ENCODE measurements at places on chromosomes 5 and 9.

- no peak for DNase-seq
These were observed 188.0 kb upstream of the GHR start for GRCh38 chr5:42235241-42235640.

DNA sequence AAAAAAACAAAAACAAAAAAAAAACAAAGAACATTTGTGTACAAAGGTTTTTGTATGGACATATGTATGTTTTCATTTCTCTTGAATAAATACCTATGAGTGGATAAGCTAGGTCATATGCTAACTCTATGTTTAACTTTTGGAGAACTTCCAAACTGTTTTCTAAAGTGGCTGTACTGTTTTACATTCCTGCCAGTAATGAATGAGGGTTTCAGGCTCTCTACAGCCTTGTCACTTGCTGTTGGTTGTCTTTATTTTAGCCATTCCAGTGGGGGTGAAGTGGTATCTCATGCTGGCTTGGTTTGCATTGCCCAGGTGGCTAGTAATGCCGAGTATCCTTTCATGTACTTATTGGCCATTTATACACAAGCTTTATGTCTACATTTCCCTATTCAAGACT lies 9.1 kb upstream of the TRIO start:
- DNase-seq, result no peak

- DNase-seq, result no peak
These were observed 180.6 kb downstream of the GABRG2 start for GRCh38 chr5:162248107-162248713.

GRCh38 chr5:75992753-75993152 lies 90.4 kb upstream of the SV2C start:
- DNase-seq, result no peak

- DNase-seq, result no peak
These were observed 87.2 kb downstream of the PGM5 start for GRCh38 chr9:68443624-68444023.

DNA sequence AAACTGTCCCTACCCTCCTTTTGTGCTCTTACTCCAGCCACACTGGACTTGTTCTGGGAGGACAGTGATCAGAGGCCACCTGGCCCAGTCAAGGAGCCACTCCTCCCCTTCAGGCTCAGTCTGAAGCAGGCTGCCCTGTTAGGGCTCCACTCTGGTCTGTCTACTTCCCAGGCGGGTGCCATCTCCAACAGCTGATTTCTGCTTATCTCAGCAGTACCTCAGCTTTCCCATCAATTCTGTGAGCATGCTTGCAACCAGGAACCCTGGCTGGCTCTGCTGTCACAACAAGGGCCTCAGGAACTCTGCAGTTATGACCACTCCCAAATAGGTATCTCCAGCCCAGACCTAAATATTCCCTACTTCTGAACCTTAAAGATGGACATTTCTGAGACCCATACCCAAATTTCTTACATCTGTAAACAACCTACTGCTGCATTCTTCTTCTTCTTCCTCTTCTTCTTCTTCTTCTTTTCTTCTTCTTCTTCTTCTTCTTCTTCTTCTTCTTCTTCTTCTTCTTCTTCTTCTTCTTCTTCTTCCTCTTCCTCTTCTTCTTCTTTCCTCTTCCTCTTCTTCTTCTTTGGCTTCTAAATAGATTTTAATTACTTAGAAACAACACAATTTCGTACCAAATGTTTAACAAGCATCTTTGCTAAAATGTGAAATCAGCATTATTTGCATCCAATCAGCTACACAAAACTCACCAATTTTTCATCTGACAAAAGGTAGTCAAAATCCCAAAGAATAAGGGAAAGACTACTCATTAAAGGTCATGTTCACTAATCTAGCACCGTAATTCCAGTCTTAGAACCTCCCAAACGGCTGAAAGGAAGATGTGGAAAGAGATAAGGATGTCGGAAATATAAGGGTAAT lies 13.6 kb upstream of the SLC22A4 start:
- DNase-seq, result no peak

- DNase-seq, result no peak
These were observed 86.0 kb downstream of the ZNF608 start for GRCh38 chr5:124660229-124661093.

- DNase-seq, result no peak
These were observed 17.9 kb downstream of the NIPAL4 start for GRCh38 chr5:157477814-157478494.

DNA sequence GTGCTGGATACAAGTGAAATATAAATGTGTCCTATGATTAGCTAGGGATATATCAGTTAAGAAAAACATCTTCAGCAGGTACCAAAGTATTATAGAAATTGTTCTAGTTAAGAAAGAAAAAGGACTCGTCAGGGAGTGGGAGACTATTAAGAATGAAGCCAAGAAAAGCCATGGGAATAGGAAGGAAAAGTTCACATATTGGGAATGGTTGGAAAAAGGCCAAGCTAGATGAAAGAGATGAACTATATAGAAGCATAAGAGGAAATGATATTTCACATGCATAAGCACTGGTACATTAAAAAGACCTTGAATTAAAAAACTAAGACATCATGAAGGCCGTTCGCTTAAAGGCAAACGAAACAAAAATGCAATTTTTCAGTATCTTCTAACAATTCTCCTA lies 237.7 kb downstream of the ADAMTS6 start:
- no peak for DNase-seq

DNA sequence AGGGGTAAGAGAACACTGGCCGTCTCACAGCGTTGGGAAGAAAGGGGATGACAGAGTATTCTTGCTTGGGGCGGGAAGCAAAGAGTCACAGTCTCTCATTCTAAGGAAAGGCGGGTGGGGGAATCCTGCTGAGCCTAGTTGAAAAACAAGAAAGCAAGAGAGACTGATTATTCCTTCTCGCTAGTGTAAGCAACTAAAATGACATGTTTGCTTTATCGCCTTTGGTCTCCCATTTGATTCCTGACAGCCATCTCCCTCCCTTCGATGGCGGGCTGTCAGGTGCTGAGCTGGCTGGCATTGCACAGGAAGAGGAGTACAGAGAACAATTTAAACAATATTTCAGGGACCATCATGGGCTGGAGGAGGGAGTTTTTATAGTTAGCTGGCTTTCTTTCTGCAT lies 331.3 kb downstream of the ASTN2 start:
- no peak for DNase-seq

- peak; percentile 83 for DNase-seq
These were observed 4.4 kb downstream of the IL3 start for GRCh38 chr5:132064738-132065331.

DNA sequence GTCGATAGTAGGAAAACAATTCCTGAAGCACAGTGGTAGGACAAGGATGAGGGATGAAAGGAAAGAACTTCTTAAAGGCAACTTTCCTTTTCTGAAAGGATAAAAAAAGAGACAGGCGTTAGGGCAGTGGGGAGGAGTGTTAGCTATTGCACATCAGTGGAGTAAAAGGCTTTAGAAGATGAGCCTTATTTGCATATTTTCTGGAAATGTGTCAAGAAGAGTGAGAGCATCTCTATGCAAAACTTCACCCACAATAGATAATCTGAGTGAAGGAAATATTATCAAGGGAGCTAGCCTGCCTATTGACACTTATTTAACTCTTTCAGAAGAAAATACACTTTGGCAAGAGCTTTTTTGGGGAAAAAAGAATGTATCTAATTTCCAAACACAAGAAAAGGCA lies 151.6 kb downstream of the MACIR start:
- no peak for DNase-seq

DNA sequence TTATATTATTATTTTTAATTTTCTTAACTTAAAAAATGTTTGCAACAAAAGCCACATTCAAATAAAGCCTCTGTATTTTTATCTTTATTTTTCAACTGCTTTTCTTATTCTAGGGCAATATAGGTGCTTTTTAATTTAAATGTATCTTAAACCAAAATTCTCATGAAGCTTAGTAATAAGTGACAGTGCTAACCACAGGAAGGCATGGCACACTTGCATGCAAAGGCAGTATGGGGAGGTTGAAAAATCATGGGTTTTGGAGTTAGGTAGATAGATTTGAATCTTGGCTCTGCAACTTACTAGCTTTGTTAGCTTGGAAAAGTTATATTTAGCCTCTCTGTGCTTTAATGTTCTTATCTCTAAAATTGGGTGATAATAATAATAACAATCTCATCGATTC lies 458.0 kb downstream of the DMAC1 start:
- no peak for DNase-seq

DNA sequence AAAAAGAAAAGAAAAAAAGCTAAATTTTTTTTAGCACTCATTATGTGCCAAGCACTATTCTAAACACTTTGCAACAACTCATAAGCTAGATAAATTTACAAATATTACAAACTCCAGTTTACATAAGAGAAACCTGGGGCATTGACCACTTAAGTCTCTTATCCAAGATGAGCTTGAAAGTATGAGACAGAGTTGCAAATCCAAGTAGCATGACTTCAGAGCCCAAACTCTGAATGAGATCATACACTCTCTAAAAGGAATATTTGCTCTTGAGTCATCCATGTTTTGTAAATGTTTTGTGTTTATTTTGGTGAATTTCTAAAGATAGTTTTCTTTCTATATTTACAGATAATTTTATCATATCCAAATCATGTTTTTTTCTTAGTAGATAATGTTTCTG lies 4.0 kb upstream of the SHOC1 start:
- DNase-seq, result no peak

GRCh38 chr5:107426209-107426608 lies 244.5 kb downstream of the EFNA5 start:
- no peak for DNase-seq

DNA sequence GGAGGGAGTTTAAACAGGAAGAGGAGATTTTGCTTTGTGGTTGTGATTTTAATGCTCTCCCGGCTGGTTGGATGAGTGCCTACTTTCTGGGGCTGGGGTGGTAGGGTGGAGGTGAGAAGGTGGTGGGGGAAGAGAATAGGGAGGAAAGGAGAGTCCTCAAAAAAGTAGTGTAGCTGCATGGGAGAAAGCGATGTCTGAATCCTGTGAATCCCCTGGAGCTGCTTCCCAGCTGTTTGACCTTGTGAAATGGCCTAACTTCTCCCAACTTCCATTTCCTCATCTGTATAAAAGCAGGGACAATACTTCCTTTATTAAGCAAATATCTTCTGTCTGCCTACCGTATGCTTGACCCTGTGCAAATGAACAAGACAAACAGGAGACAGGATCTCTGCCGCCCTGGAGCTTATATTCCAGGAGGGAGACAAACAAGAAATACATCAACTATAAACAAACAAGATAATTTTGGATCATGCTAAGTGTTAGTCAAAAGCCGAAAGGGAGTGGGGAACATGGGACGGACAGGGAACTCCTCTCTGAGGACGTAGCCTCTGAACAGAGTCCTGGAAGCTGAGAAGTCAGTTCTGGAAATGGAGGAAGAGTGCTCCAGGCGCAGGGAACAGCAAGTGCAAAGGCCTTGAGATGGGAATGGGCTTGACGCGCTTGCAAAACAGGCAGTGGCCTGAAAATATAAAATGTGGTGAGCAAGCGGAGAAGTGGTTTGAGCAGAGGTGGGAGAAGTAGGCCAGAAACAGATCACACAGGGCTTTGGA lies 103.5 kb downstream of the SPRY4 start:
- DNase-seq, result no peak
